ENCODE measurements at places on chromosomes 16 and 17.
A peak's percentile ranks its signal among the peaks of the same experiment; 100 is the strongest.

- no peak for DNase-seq
These were observed 7.6 kb downstream of the CYTH1 start for GRCh38 chr17:78774453-78774852.

- peak; percentile 98 for DNase-seq
These were observed 11.6 kb upstream of the MARCHF10 start for GRCh38 chr17:62819511-62820221.

DNA sequence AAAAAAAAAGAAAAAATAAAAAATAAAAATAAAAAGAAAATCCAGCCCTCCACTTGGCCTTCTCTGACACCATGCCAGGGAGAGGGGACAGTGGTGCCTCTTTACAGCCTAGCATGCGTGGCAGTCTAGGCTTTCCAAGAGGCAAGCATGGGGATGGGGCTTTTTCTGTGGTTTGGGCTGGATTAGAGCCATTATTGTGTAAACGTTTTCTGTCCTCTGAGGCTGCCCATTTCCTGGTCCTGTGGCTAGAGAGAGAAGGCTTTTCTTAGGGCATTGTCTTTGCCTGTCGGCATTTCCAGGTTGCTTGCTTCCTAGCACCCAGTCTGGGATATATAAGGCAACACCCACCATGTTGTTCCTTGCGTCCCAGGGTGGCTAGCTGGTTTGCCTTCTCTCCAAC, 2.7 kb upstream of the DHRS7B start:
- DNase-seq: no peak

GRCh38 chr17:59355030-59355701, 23.7 kb downstream of the YPEL2 start:
- DNase-seq: no peak

DNA sequence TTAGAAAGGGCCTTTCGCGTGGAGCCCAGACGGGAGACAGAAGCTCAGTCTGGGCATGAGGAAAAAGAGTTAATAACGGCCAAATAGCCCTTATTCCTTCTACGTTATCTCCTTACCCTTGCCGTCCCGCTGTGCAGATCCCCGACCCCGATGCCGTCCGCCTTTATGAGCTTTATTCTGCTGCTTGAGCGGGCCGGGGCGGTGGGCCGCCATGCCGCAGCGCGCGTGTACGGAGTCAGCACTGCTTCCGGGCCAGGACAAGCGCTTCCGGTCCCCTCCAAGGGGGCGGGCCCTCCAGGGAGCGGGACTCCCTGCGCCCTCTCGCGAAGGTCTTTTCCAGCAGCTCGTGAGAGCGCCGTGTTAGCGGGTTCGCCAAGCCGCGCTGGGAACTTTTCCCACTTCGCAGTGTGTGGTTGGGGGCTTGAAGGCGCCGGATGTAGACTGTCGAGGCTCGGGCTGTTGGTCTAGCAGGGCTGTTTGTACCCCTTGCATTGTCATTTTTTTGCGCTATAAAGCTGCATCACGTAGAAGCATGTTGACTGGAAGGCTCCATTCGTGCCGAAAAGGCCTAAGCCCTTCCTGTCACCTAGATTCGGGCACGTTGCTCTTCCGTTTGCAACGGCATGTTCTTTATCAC, at the start of gene TSR1:
Gene TSR1, minus strand, starts transcription at position 243 of the 637 bp plus-strand sequence. Its CDS starts 30 bp downstream, at position 213.
- DNase-seq: peak; percentile 90

GRCh38 chr17:71313866-71314265, 807.0 kb upstream of the SOX9 start:
- no peak for DNase-seq

- peak; percentile 35 for DNase-seq
These were observed 38.5 kb downstream of the MSI2 start for GRCh38 chr17:57294629-57295501.

DNA sequence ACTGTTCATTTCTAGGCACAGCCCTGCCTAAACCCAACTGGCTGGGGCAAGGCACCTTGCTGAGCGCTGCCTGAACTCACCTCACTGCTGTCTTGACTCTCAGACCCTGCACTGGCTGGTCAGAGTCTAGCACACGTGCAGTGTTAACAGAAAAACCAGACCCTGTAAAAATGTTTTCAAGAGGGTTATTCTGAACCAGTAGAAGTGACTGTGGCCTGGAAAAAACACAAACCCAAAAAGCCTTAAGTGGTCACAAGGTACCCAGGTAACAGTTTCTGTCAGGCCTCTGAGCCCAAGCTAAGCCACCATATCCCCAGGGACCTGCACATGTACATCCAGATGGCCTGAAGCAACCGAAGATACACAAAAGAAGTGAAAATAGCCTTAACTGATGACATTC, 6.1 kb upstream of the EIF4A3 start:
- DNase-seq: no peak

- peak; percentile 81 for DNase-seq
These were observed 53.9 kb upstream of the ERN1 start for GRCh38 chr17:64183815-64184214.

DNA sequence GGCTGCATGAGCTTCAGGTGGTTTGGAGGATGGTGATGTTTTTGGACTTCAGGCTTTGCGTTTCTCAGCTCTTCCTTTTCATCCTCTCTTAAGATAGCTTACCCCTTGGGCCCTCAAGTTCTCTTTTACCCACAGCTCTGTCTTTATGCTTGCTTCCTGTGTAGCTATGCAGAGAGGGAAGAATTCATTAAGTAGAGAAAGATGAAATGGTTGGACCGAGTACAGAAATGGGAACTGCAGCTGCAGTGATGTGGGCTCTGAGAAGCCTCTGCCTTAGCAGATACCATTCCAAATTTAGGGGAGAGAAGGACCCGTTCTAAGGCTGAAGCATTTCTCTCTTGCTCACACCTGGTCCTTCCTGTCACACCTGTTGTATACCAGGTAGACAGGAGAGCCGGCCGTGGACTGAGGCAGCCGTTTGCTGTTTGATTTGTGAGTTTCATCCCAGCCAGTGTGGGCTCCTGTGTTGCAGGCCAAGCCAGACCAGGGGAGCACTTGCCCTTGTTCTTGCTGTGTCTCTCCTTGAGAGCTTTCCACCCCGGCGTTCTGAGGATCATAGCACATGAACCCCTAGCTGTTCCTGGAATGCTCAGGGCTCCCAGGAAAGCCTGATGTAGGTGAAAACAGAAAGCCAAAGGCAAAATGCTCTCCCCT, 392.7 kb downstream of the CPPED1 start:
- no peak for DNase-seq

GRCh38 chr16:3101018-3101840, 2.1 kb upstream of the ZSCAN10 start:
- peak; percentile 28 for DNase-seq

- DNase-seq: no peak
These were observed 2.2 kb downstream of the BCKDK start for GRCh38 chr16:31110106-31111034.

- DNase-seq: peak; percentile 94
These were observed 711.1 kb upstream of the SOX9 start for GRCh38 chr17:71409712-71410111.

DNA sequence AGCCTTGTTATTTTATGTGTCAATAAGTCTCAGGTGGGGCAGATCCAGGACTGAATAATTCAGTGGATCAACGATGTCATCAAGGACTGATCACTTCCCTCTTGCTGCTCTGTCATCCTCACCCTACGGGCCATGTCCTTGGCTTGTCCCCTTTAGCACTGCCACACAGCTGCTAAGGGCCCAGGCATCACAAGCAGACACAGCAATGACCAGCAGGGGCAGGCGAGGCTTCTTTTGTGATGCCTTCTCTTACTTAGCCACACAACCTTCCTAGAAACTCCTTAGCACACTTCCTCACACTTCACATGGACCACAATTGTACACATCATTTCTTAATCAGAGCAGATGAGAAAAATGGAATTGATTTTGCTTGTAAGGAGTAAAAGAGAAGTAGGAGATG, 356.3 kb upstream of the SOX9 start:
- no peak for DNase-seq

DNA sequence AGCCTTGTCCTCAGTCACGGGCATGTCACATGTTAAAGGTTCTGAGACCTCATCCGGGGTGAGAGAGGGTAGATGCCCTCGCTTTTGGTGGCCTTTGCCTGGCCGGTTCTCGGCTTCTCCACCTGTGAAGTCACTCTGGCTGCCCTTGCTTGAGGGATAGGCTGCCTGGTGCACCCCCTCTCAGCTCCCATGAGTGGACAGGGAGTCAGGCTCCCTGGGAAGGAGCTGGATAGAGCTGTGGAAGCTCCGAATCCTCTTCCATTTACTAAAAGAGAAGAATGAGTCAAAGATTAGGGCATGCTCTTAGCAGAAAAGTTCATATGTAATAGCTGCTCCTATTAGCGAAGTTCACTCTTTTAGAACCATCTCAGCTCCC, 142.0 kb downstream of the IRX3 start:
- no peak for DNase-seq

- DNase-seq: peak; percentile 43
These were observed 56.0 kb downstream of the TNFRSF13B start for GRCh38 chr17:16915752-16916556.

DNA sequence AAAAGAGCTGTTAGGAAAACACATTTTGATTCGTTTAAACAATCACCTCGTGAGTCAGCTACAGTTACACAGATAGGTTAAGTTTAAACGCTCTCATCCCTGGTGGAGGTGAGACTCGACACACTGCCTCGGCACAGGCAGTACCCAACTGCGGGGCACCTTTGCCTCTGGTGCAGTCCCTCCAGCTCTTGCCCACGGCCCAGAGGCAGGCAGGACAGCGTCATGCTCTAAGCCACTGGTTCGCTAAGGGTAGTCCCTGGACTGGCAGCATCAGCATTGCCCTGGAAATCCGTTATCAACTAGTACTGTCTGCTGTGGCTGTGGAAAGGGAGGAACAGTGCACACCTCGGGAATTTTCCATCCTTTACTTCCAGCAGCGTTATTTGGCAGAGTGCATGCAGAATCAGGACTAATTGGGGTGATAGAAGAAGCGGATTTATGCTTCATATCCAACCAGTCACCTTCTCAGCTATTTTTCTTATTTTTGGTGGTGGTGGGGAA, 3.7 kb upstream of the PIK3R6 start:
- no peak for DNase-seq

GRCh38 chr16:46701615-46702014, 12.2 kb downstream of the ORC6 start:
- no peak for DNase-seq

GRCh38 chr16:66430214-66430613, 3.1 kb downstream of the BEAN1 start:
- no peak for DNase-seq

- no peak for DNase-seq
These were observed 102.0 kb upstream of the NOL11 start for GRCh38 chr17:67615736-67616135.

DNA sequence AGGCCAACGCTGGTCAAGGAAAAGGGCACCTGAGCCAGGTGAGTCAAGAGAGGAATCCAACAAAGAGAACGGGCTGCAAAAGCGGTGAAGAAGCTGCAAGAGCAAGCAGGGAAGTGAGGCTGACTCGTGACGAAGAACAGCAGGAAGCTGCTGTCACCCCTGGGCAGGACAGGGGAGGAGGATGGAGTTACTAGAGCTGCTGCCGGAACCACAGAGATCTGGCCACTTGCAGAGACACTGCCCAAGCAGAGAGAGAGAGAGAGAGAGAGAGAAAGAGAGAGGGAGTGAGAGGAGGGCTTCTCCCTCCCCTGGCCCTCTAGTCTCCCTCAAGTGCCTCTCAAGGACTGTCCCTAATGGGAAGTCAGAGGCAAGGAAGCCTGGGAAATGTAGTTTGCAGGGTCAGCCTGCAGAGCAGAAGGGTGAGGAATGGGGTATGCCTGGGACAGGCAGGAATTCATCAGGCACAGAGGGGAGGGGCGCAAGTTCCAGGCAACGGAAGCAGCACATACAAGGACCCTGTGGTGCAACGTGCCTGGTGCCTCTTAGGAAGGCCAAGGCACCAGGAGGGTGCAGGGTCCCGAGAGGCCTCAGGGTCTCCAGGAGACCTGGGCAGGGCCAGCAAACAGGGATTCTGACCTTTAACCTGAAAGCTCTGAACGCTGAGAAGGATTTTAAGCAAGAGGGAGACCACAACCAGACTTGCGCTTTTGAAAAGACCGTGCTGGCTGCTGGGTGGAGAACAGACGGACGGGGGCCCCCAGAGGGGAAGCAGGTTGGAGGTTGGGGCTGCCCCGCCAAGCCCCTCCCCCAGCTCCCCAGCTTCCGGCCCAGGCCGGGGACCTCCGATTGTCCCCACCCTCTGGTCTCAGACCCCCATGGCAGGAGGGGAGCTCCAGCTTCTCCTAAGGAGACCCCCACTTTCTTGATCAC, 45.8 kb upstream of the CIBAR2 start:
- peak; percentile 47 for DNase-seq

GRCh38 chr16:2172688-2173335, 17.2 kb downstream of the TRAF7 start:
- DNase-seq: no peak

DNA sequence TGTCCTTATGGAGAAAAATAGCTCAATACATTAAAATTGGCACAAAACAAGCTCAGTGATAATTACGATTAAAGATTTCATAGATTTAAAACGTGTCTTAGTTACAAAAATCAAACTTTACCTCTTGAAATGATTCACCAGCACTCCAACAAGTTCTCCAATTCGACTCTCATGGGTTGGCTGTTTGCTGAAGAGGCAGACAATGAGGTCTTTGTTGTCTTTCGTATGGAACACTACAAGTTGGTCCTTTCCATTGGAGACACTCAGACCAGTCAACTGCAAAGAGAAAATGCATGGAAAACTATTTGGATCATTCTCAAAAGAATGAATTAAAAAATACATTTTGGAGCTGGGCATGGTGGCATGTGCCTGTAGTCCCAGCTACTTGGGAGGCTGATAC, 118.2 kb downstream of the CDK5R1 start:
- no peak for DNase-seq

DNA sequence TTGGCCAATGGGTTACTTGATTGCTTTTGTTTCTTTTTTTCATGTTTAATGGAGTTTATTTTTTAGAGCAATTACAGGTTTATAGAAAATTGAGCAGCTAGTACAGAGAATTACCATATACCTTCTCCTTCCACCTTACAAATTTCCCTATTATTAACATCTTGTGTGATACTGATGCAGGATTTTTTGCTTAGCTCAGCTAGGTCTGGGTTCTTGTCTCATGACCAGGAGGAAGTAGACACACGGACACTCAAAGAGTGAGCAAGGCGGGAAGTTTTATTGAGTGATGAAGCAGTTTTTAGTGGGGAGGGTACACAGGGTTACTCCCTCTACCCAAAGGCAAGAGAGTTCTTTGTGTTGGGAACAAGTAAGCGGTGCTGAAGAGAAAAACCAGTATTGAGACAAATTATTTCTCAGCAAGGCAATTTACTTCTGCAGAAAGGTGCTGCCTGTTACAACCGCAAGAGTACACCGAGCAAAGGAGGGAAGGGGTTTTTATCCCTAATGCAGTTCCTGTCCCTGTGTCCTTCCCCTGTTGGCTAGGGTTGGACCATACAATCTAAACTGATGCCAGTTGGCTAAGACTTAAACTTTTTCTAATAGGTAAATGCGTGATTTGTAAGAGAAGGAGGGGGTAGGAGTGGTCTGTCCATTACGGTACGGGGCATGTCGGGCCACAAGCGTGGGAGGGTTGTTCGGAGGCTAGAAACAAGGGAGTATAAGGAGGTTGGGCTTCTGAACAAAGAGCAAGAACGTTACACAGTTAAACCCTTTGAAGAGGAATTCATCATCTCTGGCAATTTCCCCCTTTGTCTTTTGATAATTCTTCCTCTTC, 26.9 kb downstream of the SEC14L1 start:
- DNase-seq: no peak
